ENCODE measurements at places on chromosomes 11 and 22. TPM values are rescaled to one million over a fixed set of nuclear protein-coding genes. Genes with fewer than 3 reads are reported as not detected.

DNA sequence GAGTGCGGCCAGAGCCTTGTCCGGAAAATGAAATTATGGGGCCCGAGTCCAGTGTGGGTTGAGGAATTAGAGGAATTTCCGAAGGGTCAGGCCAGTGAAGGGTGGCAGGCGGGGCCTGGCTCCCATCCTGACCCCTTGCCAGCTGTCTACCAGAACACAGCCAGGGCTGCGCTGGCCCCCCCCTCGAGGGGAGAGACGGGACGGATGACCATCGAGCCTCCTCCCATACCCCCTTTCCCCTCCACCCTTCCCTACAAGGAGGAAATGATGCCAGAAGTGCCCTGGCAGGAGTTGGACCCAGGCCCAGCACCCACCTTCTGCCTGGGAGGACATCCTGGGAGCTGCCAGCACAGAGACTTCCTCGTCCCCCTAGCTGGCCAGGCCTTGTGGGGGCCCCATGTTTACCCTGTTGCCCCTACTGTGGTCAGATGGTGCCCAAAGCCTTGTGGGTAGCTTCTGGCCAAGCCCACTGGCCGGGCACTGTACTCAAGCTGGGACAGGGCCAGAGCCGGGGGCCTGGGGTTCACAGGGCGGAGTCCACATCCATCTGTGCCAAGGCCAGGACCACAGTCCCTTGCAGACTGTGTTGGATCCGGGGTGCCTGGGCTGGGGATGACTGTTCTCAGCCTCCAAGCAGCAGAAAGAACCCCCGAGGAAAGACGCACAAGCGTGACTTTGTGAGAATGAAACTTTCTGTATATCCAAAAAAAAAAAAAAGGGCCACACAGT lies 20.8 kb downstream of the ARVCF start:
- H3K27me3 ChIP-seq = no peaks in the 10 kb centered on the region
- H3K36me3 ChIP-seq = no peaks in the 10 kb centered on the region
- H3K4me1 ChIP-seq = peaks cover 62% of the 10 kb centered on the region

Gene RPS3
- 803 TPM for total RNA-seq

- H3K36me3 ChIP-seq = no peaks in the 10 kb centered on the region
- peaks cover 4% of the 10 kb centered on the region for H3K27me3 ChIP-seq
- H3K27ac ChIP-seq = peak overlapping the region; percentile 32
- no peak overlapping the region for H3K4me3 ChIP-seq
These were observed 65.2 kb downstream of the NFAM1 start for GRCh38 chr22:42366806-42367581.

Gene OR8G1
- not detected for total RNA-seq

Gene DEPDC5
- total RNA-seq = 11.9 TPM

DNA sequence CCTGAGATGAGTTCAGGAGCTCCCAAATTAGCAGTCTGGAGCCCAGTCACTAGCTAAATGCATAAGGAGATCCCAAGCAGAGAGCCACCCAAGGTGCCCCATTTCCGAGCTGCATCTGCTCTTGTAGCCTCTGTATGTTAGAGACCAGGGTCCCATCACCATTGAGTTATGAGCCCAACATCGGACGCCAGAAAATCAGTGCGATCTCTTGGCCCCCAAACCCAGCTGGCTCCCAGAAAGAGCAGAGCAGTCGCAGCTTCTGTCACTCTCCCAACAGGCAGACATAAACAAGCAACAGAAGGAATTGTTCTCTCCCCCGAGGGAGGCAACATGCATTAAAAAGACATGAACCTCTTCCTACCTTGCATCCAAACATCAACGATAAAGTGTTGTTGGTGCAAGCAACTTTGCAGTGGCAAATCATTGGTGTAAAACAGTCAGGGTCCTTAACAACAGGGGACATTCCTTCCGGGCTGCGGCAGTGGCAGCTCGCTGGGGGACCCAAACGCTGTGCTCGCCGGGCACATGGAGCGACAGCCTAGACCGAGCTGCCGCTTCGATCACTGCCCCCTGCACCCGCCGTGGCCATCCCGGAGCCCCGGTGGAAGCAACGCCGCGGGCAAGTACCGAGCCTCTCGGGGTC lies 907.1 kb downstream of the DLG2 start:
- H3K36me3 ChIP-seq = no peaks in the 10 kb centered on the region
- H3K27me3 ChIP-seq = no peaks in the 10 kb centered on the region
- peak; percentile 11 for DNase-seq
- H3K27ac ChIP-seq = no peak overlapping the region
- H3K4me1 ChIP-seq = no peaks in the 10 kb centered on the region
- H3K4me3 ChIP-seq = peak overlapping the region; percentile 68

DNA sequence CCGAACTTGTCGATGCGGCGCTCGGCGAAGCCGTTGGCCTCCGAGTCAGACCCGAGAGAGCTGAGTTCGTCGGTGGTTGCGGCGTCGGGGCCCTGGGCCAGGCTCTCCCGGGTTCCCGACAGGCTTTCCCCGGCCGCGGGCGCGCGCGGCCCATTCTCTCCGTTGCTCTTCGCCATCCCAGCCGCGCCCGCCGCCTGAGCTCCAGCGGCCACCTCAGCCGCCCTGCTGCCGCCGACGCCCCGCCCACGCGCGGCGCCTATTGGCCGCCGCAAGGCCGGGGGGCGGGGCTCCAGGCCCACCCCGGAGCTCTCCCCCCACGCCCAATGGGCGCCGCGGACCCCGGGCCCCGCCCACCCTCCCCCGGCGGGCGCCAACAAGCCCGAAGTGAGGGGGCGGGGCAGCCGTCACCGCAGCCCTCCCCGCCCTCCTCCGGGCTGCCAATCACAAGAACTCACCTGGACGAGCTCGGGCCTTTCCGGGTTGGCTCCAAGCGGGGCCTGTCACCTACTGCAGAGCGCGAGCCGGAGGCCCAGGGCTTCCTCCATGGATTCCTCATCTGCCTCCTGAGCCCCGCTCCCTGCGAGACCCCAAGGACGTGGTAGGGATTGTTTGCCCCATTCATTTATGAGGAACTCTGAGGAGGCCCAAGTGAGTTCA lies at the start of gene TBC1D10A:
TBC1D10A (minus strand) TSS at position 236 of the 657 bp plus-strand sequence; CDS start at position 176, 60 bp downstream.
- H3K27ac ChIP-seq = peak within 1 kb of the TSS; percentile 90
- peaks cover 27% of the 10 kb centered on the region for H3K36me3 ChIP-seq
- H3K4me3 ChIP-seq = peak within 1 kb of the TSS; percentile 88
- H3K27me3 ChIP-seq = no peaks in the 10 kb centered on the region
- peaks cover 49% of the 10 kb centered on the region for H3K4me1 ChIP-seq

Gene SERPINH1
- 44.4 TPM for total RNA-seq

Gene OR52E8
- not detected for total RNA-seq

DNA sequence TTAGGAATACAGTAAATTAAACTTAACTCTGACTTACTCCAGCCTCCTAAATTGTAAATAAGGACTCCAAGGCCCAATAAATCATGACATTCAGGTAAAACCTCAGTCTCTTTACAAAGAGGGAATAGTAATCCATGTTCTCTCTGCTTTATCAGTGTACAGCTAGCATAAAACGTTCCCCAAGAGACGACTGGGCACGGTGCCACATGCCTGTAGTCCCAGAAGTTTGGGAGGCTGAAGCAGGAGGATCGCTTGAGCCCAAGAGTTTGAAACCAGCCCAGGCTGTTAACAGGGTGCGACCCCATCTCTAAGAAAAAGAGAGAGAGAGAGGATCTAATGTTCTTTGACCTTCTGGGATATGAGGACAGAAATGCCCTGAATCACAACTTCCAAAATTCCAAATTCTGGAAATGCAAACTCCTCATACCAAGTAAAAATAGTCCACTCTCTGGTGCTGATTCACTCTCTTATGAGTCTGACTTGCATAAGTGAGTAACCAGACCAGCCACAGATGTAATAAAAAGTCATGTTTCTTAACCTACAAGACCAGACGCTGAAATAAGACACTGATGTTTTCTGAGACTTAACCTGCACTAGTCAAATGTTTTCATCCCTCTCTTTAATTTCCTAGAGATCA lies 25.5 kb downstream of the NNMT start:
- no peak for DNase-seq
- no peaks in the 10 kb centered on the region for H3K36me3 ChIP-seq
- H3K27me3 ChIP-seq = no peaks in the 10 kb centered on the region
- H3K4me3 ChIP-seq = no peak overlapping the region

All from heart right ventricle (tissue), 16 donors.